ENCODE measurements at places on chromosomes 2 and 18. TPM values are rescaled to one million over a fixed set of nuclear protein-coding genes. Genes with fewer than 3 reads are reported as not detected.

DNA sequence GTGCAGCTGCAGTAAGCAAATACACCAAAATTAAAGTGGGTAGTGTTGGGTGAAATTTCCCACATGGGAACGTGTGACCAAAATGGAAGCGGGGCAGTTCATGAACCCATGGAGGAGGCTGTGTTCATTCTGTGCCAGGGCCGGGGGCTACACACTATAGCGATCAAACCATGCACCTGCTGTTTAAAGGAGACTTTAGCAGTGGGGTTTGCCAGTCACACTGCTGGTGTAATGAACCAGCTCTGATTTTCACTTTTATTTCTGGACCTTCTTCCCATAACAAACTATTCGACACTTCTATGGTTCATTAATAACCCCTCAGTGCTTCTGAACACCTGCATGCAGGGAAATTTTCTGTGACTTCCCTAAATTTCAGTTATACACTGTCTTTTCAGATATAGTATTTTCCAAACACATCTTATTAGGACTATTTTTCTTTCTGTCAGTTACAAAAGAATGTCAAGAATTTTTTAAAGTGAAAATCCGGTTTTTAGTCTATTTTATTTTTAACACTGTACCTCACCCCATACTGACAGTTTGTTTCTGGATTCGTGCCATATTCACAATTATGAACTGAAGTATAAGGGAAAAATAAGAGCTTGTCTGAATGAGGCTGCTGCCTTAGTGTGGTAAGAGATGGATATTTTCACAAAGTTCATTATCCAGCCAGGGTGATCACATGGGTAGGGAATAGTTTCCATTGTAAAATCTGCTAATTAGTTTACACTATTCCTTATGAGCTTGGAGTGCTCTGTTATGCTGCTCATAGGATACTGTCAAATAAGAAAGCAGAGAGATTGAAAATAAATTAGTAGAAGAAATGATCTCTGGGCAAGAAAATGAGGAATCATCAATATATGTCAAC lies 111.3 kb upstream of the CAVIN2 start:
- H3K27me3 ChIP-seq = no peaks in the 10 kb centered on the region
- DNase-seq = no peak
- no peak overlapping the region for H3K4me3 ChIP-seq
- H3K27ac ChIP-seq = no peak overlapping the region
- no peaks in the 10 kb centered on the region for H3K4me1 ChIP-seq

DNA sequence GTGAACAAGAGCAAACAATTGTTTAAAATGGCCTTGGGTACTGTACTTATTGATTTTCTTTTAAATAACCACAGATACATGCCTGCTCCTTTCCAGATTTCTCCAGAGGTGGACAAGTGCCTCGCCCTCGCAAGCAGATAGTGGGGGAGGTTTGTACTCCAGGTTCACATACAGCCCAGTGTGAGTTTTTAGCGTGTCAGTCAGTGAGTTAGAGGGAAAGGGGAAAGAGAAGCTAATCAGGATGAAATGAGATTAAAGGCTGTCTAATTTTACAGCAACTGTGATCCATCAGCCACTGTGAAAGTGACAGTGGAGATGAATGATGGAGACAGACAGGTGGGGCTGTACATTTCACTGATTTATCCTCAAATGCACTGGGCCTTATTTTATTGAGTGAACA lies 74.7 kb downstream of the KLHL14 start:
- DNase-seq = no peak
- no peak overlapping the region for H3K4me3 ChIP-seq
- H3K27ac ChIP-seq = no peak overlapping the region
- H3K27me3 ChIP-seq = no peaks in the 10 kb centered on the region

The ATP6V1C2 gene
- total RNA-seq = 134 TPM

GRCh38 chr18:39019989-39020388 lies 1454.4 kb upstream of the CELF4 start:
- no peak overlapping the region for H3K27ac ChIP-seq
- DNase-seq = no peak
- H3K4me1 ChIP-seq = no peaks in the 10 kb centered on the region
- H3K27me3 ChIP-seq = no peaks in the 10 kb centered on the region
- no peaks in the 10 kb centered on the region for H3K36me3 ChIP-seq

GRCh38 chr18:8617907-8618306 lies 8.7 kb downstream of the RAB12 start:
- DNase-seq = no peak
- H3K36me3 ChIP-seq = no peaks in the 10 kb centered on the region
- H3K4me3 ChIP-seq = no peak overlapping the region
- H3K4me1 ChIP-seq = peaks cover 72% of the 10 kb centered on the region
- no peak overlapping the region for H3K27ac ChIP-seq

GRCh38 chr2:216881411-216881810 lies 21.5 kb upstream of the TNP1 start:
- H3K27me3 ChIP-seq = no peaks in the 10 kb centered on the region
- peak overlapping the region; percentile 5 for H3K27ac ChIP-seq
- H3K4me3 ChIP-seq = no peak overlapping the region
- no peaks in the 10 kb centered on the region for H3K4me1 ChIP-seq
- DNase-seq = no peak

DNA sequence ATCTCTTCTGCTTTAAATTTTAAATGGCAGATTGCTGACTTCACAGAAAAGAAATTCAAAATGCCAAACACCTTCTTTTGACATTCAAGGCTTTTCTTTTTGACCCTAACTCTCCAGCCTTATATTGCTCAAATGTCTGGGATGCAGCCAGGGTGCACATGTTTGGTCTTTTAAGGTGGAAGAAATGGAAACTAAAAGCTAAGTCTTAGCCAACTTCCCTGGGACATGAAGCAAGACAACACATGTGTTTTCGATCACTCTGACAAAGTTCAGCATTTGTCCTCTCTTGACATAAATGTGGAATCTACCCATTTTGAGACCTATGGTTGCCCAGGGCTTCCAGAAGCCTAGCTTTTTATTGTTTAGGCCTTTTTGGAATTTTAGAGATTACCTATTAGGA lies 161.6 kb downstream of the RDH14 start:
- H3K27ac ChIP-seq = no peak overlapping the region
- no peak for DNase-seq
- H3K36me3 ChIP-seq = no peaks in the 10 kb centered on the region
- H3K27me3 ChIP-seq = no peaks in the 10 kb centered on the region
- no peak overlapping the region for H3K4me3 ChIP-seq

DNA sequence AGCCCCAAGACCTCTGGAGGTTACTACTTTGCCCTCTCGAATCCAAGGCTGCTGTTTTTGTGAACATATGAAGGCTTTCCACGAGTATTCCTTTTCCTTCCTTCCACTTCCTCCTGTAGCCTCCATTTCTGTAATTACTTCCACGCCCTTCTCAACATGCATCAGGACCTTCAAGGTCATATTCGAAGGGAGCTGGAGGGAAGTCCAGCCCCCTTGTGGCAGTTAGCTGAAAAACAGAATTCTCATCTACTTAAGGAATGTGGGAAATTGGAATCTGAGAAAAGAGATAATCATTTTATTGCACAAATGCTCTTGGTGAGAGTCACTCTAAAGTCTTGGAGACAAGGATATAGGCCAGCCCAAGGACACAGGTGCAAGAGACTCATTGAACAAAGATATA lies 1000.2 kb downstream of the TDRD15 start:
- H3K27ac ChIP-seq = no peak overlapping the region
- DNase-seq = no peak
- H3K27me3 ChIP-seq = no peaks in the 10 kb centered on the region
- no peaks in the 10 kb centered on the region for H3K4me1 ChIP-seq
- no peak overlapping the region for H3K4me3 ChIP-seq

The GKN1 gene
- not detected for total RNA-seq

The RETREG2 gene
- 43.7 TPM for total RNA-seq

DNA sequence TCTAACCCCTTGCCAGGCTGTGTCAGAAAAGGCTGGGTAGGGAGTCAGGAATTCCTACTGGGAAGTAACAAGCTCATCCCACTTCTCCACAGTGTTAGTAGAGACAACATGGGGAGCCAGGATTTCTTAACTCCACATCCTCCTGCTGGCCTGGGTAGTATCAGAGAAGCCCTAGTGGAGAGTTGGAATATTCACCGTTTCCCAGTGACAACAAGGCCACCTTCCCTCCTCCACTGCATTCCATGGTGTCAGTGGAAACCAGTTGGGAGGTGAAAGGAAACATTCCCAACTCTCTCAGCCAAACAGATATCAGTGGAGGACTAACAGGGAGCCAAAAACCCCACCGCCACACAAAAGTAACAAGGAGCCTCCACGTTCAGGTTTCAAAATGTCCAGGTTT lies 41.2 kb downstream of the SRD5A2 start:
- no peaks in the 10 kb centered on the region for H3K36me3 ChIP-seq
- no peaks in the 10 kb centered on the region for H3K27me3 ChIP-seq
- H3K4me1 ChIP-seq = no peaks in the 10 kb centered on the region
- DNase-seq = no peak

GRCh38 chr18:28457784-28458183 lies 280.9 kb upstream of the CDH2 start:
- no peaks in the 10 kb centered on the region for H3K27me3 ChIP-seq
- H3K4me3 ChIP-seq = no peak overlapping the region
- H3K27ac ChIP-seq = no peak overlapping the region
- no peak for DNase-seq
- H3K4me1 ChIP-seq = no peaks in the 10 kb centered on the region

DNA sequence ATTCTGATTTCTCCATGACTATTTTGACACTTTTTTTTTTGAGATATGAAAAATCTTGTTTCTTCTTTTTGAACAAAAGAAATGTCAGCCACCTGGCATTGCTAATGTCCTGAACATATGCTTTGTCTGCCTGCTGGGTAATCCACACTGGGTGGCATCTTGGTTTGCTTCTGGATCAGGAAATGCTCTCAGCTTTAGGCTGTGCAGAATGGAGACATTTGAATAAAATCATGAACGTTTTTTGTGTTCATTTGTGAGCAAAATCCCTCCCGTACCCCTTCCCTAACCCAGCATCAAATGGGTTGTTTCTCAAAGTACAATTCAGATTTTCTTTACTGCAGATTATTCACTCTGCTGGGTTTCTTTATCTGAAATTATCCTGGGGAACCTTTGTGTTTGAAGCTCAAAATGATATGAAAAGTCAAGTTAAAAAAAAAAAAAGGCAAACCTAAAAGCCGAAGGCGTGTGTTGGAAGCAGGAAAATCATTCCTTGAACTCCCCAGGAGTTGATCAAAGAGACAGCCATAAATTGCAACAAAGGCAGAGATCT lies 53.4 kb upstream of the KLF7 start:
- no peak overlapping the region for H3K27ac ChIP-seq
- no peak overlapping the region for H3K4me3 ChIP-seq
- no peaks in the 10 kb centered on the region for H3K27me3 ChIP-seq
- H3K4me1 ChIP-seq = peaks cover 5% of the 10 kb centered on the region
- H3K36me3 ChIP-seq = no peaks in the 10 kb centered on the region
- DNase-seq = no peak

The RNF103 gene
- total RNA-seq = 23.3 TPM

The ITM2C gene
- 86.2 TPM for total RNA-seq

DNA sequence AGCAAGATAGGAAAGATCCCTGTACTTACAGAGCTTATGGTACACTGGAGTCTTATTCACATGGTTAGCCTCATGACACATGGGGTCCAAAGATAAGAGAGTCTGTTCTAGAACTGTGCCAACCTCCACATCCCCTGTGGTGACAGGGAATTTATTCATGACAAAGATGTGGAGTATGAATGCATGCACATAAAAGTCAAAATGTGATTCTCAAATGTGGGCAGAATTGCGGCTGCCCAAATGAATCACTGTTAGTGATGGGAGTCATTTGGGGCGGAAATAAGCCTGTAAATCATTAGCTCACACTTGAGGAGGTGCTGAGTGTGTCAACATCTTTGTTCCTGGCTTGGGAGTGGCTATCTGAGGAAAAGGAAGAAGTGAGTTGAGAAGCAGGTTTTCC lies 560.6 kb downstream of the SLC4A3 start:
- no peak for DNase-seq
- no peaks in the 10 kb centered on the region for H3K27me3 ChIP-seq
- no peaks in the 10 kb centered on the region for H3K4me1 ChIP-seq
- no peak overlapping the region for H3K4me3 ChIP-seq
- H3K36me3 ChIP-seq = no peaks in the 10 kb centered on the region

- DNase-seq = peak; percentile 92
- peak overlapping the region; percentile 98 for H3K27ac ChIP-seq
- peak overlapping the region; percentile 97 for H3K4me3 ChIP-seq
- no peaks in the 10 kb centered on the region for H3K27me3 ChIP-seq
- H3K36me3 ChIP-seq = no peaks in the 10 kb centered on the region
- H3K4me1 ChIP-seq = peaks cover 21% of the 10 kb centered on the region
Observed at GRCh38 chr2:43228321-43228751, 1.9 kb upstream of the ZFP36L2 start.

GRCh38 chr18:72316497-72316896 lies 227.6 kb downstream of the CBLN2 start:
- H3K4me1 ChIP-seq = no peaks in the 10 kb centered on the region
- no peaks in the 10 kb centered on the region for H3K36me3 ChIP-seq
- DNase-seq = no peak
- no peaks in the 10 kb centered on the region for H3K27me3 ChIP-seq

GRCh38 chr2:200101922-200102321 lies 146.5 kb downstream of the MAIP1 start:
- H3K4me3 ChIP-seq = no peak overlapping the region
- no peaks in the 10 kb centered on the region for H3K4me1 ChIP-seq
- no peaks in the 10 kb centered on the region for H3K36me3 ChIP-seq
- H3K27ac ChIP-seq = no peak overlapping the region
- H3K27me3 ChIP-seq = no peaks in the 10 kb centered on the region

- no peak overlapping the region for H3K27ac ChIP-seq
- no peak overlapping the region for H3K4me3 ChIP-seq
- no peaks in the 10 kb centered on the region for H3K36me3 ChIP-seq
Observed at GRCh38 chr2:71538241-71538640, 84.9 kb downstream of the DYSF start.

Measured in vagina (tissue), 2 donors.